ENCODE measurements at places on chromosomes 7 and 10.

GRCh38 chr10:93198401-93199131 lies 124.9 kb downstream of the CYP26A1 start:
- peak; percentile 32 for DNase-seq

GRCh38 chr10:116849248-116850057 lies at the start of gene ENO4:
ENO4 (plus strand) TSS chr10:116849499; CDS start chr10:116849567, 68 bp downstream.
- DNase-seq, result peak; percentile 45

- DNase-seq, result no peak
Measured at GRCh38 chr10:119644205-119644814, 6.9 kb upstream of the BAG3 start.

GRCh38 chr7:44131173-44132029 lies 8.1 kb upstream of the POLD2 start:
- no peak for DNase-seq

DNA sequence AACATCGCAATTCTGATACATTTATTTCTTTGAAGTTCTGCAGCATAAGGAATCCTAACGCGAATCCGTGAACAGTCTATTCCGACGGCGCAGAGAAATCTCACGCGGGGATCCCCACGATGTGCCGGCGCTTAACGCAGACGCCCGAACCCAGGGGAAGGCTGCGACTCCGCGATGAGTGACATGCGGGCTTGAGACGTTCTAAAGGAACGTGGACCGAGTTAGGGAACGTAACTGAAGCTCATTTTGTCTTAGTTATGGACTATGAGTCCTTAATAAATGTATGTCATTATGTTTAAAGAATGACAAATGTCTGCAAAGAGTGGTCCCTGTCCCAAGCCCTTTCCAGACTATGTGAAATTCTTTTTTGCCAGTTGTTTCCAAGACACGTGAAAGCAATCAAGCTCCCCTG lies 995 bp upstream of the PARD3 start:
- DNase-seq, result no peak

GRCh38 chr7:39587393-39587792 lies 21.2 kb downstream of the YAE1 start:
- no peak for DNase-seq

GRCh38 chr10:35910234-35910633 lies 268.1 kb upstream of the FZD8 start:
- DNase-seq, result peak; percentile 43

- DNase-seq, result no peak
Measured at GRCh38 chr10:115947104-115947503, 325.9 kb downstream of the GFRA1 start.

GRCh38 chr7:41446606-41447449 lies 256.1 kb downstream of the INHBA start:
- DNase-seq, result no peak

GRCh38 chr7:111107579-111107978 lies 16.7 kb downstream of the LRRN3 start:
- no peak for DNase-seq

DNA sequence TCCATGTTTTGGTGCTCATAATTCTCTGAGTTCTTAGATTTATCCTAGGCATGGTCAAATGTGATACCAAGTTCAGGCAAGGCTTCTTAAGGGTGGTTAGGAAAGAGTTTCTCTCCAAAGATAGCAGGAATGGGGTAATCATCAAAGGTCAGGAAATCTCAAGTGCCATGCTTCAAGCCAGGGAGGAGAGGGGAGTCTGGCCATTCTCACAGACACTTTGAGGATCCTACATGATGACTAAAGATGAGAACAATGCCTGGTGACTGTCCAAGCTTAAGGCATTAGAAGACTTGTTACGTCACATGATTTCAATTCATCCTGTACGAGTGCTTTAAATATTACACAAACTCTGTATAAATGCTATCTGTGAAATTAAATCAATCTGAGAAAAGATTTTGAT lies 59.4 kb downstream of the POM121L12 start:
- no peak for DNase-seq

DNA sequence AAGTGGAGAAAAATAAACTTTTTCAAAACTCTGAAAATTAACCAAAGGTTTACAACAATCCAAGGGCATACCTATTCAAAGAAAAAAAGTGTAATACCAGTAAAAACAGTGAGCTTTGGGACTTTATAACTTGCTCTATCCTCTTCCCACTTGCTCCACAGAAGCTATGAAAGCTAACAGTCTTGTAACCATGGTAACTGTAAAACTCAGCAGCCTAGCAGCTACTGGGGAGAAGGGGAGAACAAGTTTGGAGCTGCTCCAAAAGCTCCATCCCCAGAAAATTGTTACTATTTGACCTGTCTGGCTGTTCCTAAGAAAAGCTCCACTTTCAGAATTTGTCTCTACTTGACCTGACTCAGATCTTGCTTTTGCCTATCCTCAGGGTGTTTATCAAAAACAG lies 191.5 kb downstream of the OTUD1 start:
- DNase-seq, result no peak

DNA sequence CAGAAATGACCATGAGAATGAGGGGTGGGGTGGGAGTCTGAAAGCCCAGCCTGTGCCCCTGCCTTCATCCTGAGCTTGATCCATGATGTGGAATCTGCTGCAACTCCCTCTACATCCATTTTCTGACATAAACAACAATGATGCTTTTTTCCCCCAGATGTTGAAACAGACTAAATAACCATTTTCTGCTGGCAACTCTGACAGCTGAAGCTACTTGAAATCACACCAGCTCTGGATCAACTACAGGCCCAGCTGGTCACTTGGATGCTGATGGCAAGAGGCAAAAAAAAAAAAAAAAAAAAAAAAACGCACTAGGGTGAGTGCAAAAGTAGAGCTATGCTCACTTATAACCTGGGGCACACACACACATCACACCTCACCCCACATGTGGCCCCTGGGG lies 74.2 kb downstream of the FAM107B start:
- no peak for DNase-seq

Data from GM04504 (cell line).